ENCODE measurements at places on chromosomes 12 and 14.

DNA sequence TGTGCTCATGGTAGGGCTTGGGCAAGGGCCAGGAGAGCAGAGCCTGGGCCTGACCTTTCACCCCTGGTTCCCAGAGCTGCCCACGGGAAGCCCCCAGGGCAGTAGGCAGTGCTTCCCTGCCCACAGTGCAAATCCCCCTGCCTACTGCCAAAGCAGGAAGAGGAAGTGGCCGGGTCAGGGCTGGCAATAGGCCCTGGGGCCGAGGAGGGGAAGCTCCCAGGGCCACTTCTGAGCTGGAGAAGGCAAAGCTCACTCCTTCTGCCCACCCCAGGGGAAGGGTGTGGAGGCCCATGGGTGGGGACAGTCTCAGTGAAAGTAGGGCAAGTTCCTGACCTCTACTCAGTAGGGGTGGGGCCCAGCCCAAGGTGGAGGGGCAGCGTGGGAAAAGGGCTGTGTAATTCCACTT lies 5.4 kb upstream of the NR4A1 start:
- no peak for DNase-seq

- DNase-seq: no peak
These were observed 3.4 kb downstream of the ASCL1 start for GRCh38 chr12:102960766-102961465.

GRCh38 chr12:127820271-127820670 lies 446.7 kb upstream of the TMEM132C start:
- no peak for DNase-seq

- DNase-seq: no peak
These were observed 3.8 kb upstream of the SDSL start for GRCh38 chr12:113418213-113418879.

GRCh38 chr12:93322784-93323183 lies 54.9 kb upstream of the NUDT4 start:
- no peak for DNase-seq

DNA sequence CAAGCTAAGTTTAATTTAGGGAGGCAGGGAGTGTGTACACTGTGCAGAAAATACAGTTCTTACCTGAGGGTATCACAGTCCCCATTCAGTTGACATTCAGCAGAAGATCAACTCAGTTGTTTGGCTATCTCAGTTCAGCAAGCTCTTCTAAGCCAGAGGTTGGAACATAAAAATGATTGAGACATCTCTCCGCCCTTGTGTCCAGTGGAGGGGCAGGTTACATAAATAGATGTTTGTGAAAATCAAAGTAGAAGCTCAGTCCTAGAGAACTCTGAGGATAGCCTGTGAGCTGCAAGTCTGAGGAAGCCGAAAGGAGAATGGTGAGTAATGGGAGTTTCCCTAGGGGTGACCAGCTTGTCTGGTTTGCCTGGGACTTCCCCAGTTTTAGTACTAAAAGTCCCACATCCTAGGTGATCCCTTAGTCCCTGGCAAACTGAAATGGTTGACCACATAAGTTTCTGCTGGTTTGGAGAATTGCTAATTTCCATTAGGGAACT lies 251.4 kb upstream of the ATP2B1 start:
- no peak for DNase-seq

- no peak for DNase-seq
These were observed 41.1 kb downstream of the PROX2 start for GRCh38 chr14:74834692-74835392.

- no peak for DNase-seq
These were observed 1.9 kb downstream of the LRCOL1 start for GRCh38 chr12:132608231-132609171.

DNA sequence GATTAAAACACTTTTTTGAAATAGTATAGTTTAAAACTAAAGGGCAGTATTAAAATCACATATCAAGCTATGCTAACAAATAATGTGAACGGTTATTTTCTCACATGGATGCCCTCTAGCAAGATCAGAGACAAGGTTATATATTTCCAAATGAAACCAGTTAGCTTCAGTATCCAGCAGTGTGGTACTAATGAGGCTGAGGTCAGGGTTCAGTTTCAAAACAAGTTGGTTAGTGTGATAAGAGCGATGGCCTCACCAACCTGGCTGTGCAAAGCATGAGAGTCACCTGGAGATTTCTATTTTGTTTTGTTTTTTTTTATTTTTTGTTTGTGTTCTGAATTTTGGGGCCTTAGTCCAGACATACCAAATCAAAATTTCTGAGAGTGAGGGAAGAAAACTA lies 352.2 kb upstream of the KITLG start:
- no peak for DNase-seq

- no peak for DNase-seq
These were observed 29.0 kb downstream of the SCYL2 start for GRCh38 chr12:100295764-100296555.

GRCh38 chr12:118741194-118741593 lies 240.1 kb upstream of the SRRM4 start:
- DNase-seq: no peak

- no peak for DNase-seq
These were observed 5.4 kb downstream of the CDKN1B start for GRCh38 chr12:12722435-12723148.

DNA sequence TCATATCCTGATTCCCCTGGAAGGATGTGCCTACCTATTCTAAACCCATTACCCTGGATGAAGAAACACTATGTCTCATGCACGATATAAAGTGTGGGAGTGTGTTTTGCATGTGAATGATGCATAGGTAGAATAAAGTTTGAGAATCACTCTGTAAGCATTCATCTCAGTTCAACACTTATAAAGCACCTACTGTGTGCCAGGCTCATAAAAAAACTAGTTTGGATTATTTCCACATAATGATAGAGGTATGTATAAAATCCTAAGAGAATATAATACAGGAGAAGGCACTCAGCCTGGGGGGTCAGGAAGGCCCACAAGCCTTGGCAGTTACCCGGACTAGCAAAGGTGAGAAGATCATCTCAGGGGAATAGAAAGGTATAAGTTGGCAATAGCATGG lies 41.1 kb upstream of the BCL2L14 start:
- no peak for DNase-seq
